Suppressor macrophage treated with lipopolysaccharide for 1 hour (primary cell): ENCODE measurements at places on chromosomes 5 and 9.

DNA sequence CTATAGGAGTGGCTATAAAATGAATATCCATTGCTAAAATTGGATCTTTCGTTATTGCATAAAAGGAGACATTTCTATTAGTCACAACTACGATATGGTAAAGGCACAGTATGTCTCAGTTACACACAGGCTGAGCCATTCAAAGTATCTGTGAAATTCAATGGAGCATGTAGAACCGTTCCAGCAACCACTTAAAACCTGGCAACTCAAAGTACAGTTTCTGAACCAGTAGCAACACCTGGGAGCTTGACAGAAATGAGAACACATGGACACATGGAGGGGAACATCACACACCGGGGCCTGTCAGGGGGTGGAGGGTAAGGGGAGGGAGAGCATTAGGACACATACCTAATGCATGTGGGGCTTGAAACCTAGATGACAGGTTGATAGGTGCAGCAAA lies 15.4 kb downstream of the POC5 start:
- DNase-seq = no peak

DNA sequence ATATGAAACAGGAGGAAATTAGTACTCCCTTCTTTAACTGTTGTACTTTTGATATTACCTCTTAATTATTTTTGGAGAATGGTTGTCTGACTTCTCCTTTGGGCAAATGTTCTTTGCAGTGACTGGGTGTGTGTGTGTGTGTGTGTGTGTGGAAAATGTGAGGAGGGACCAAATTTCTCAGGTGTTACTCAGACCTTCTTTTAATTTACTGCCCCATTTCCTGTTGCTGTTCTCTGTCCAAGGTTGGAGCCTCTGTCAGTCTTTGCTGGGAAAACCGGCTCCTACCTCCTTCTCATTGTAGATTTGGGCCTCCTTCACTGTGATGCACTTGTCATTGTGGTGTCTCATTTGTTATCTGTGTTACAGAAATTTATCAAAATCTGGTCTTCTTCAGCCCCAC lies 68.4 kb downstream of the PBX3 start:
- DNase-seq = no peak

- no peak for DNase-seq
Measured at GRCh38 chr5:115313632-115314031, 17.2 kb upstream of the CCDC112 start.

GRCh38 chr9:125343518-125344275 lies 82.1 kb downstream of the GAPVD1 start:
- DNase-seq = no peak

DNA sequence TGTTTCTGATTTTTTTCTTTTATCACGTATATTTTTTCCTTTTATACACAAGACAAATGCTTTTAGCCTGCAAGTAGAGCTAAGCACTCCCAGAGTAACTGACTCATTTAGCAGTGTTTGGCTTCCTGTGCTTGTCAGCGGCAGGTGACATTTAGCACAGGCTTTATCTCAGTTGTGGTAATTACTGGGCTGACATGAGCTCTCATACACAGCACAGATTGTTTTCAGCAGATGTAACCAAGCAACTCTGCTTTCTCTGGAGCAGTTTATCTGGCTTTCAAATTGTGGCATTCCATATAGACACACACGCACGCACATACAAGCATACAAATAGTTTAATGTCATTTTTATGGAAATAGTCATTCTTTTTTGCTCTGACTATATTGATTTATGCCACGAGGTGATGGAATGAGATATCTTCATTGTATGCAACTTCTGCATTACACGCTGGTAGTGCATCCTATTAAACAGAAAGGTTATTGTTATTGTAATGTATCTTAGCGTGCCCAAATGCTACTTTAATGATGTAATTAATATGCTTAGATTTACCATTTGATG lies 379.0 kb upstream of the GRAMD2B start:
- no peak for DNase-seq

GRCh38 chr9:73023025-73023541 lies 70.2 kb upstream of the ALDH1A1 start:
- DNase-seq = peak; percentile 82

- no peak for DNase-seq
Measured at GRCh38 chr9:124258607-124259157, 933 bp downstream of the NEK6 start.

GRCh38 chr5:138082033-138082432 lies 1.8 kb upstream of the WNT8A start:
- no peak for DNase-seq

DNA sequence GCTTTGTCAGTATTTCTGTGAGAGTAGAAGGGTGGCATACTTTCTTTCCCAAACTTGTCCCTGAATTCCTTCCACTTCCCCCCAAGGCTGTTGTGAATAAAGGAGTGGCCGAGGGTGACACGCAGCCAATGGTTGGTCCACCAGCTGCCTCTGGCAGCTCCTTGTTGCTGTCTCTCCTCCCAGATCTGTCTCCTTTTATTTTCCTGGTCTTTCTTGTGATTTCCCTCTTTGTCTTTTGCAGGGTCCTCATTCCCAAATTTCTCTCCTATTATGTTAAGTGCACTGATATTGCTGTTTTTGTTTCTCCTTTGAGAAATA lies 137.5 kb upstream of the HMHB1 start:
- DNase-seq = no peak

DNA sequence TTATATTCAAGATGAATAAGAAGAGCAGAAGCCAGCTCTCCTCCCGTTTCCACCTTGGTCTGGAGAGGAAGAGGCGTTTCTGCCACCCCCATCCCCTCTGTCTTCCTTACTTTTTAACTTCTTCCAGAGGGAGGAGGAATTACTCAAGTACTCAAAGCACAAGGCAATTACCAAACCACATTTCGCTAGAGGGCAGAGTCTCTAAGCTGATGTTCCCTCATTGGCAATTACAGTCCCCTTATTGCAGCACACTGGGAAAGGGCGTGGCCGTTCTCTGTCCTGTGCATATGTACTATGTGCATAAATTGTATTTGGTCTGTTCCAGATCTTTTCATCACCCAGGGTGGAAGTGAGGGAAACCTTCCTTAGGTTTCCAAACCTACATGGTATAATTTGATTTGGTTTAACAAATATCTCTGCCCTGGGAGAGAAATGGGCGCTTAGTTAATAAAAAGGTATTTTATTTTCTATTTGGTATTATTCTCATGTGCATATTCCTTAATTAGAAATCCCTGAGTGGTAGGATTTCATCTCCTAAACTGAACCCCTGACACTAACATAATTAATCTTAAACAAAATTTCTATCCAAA lies 29.8 kb upstream of the ALDOB start:
- DNase-seq = peak; percentile 61

- no peak for DNase-seq
Measured at GRCh38 chr5:54547711-54548250, 30.2 kb downstream of the SNX18 start.

DNA sequence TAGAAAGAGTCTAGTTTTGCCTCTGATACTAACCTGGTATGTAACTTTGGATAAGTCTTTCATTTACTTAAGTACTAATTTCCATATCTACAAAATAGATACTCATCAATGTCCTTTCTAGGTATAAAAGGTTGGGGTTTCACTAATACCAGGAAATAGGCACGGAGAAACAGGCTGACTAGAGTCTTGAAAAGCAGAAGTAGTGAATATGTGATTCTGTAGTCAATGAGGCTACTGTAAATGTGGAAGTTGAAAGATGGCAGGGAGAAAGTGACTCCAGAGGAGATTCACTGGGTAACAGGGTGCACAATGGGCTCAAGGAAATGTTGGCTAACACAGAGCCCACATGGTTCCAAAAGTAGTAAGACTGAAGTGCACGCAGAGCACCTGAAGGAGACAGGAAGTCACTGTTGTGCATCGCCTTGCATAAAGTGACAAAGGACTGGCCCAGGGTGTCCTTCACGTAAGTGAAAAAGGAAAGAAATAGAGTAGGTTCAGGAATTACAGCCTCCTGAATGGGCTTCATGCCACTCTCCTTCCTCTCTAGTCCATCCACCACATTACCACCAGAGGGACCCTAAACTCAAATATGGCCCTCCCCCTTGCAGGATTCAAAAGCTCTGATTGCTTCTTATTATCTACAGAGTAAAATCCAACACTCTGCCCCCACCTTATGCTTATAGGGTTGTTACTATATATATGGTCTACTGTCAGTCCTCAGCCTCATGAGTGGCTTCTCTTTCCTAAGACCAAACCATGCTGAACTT lies 288.0 kb upstream of the SMARCA2 start:
- no peak for DNase-seq

DNA sequence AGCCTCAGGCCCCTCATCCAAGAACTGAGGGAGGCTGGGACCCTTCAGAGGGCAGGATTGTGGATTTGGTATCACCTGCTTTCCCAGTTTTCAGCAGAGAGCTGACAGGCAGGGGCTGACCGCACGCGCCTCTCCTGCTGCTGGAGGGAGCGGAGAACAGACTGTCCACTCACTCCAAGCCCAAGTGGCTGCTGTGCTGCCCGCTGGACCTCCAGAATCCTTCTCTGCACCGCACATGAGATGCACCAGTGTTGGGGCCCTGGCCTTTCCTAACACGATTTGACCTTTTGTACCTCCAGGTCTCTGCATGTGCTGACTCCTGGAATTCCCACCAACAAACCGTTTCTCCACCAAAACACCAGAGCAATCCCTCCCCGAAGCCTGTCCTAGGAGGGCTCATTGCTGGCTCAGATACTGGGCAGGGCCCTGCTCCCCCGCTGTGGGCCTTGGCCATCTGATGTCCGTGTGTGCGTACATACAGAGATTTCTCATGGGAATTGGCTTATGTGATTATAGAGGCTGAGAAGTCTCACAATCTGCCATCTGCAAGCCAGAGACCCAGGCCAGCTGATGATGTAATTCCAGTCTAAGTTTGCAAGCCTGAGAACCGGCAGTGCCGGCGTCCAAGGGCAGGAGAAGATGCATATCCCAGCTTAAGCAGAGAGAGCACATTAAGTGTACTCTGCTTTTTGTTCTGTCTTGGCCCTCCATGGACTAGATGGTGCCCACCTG lies 141.7 kb downstream of the GADD45G start:
- DNase-seq = no peak

GRCh38 chr5:113809626-113810025 lies 296.1 kb downstream of the YTHDC2 start:
- no peak for DNase-seq

DNA sequence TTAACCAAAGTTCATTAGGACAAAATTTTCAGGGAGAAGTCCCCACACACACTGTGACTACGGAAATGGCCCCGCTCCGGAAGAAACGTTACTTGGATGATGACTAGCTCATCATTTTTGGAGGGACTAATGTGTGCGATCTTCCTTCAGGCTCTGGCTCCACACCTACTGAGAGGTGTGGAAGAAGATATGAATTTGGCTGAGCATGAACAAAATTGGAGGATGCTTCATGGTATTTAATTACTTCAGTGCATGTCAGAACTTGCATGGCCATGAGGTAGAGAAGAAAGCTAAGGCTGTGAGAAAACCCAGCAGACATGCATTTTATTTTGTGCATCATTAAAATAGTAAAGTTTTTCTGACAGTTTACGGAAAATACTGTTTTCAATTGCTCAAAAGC lies 202.1 kb upstream of the TLE4 start:
- DNase-seq = no peak

DNA sequence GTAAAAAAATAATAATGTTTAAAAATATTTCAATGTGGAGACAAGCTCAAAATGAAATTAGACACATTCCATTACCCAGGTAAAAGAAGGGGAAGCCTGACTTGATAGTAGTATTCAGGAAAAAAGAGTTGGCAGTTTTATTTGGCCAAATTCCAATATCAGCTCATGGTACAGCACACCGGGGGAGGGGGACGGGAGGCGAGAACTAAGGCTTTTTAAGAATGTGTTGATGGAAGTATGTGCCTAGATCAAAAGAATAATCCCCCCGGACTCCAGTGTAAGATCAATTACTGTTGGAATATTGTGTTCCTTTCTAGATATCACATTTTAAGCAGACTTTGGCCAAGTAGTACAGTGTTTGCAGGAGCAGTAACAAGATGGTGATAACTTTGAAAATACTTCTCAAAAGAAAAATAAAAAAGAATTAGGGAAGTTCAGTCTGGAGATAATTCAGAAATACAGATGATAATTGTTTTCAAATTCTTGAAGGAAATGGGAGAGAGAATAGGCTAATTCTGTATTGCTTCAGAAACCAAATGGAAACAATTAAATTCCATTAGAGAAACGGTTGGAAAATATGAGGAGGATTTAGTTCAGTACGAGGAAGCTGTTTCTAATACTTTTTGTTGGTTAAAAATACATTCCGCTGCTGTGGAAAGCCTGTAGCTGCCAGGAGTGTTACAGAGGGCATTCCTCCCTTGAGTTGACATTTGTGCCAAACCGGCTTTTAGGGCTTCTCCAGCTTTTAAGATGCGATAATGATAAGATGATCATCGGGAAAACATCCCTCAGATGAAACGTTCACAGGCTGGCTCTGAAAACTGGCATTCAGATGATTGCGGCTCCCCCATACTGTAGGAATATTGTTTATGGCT lies 98.1 kb upstream of the ERBIN start:
- DNase-seq = no peak

DNA sequence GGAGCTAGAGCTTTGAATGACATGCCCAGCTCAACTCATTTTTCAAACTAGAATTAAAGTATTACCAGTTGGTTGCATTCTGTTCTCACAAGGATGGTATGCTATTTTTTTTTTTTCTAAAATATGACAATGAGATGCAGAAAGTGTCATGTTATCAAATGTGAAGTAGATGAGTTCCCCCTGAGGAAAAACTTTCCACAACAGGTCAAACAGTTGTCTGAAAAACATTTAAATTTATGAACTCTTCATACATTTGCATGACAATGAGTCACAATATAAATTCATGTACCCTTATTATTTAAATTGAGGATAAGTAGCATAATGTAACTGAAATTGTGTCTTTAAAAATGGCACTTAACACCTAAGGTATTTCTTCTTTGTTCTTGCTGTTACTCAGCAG lies 1720.5 kb upstream of the NUDT12 start:
- DNase-seq = no peak

GRCh38 chr5:62312674-62313073 lies 6.7 kb downstream of the KIF2A start:
- no peak for DNase-seq

DNA sequence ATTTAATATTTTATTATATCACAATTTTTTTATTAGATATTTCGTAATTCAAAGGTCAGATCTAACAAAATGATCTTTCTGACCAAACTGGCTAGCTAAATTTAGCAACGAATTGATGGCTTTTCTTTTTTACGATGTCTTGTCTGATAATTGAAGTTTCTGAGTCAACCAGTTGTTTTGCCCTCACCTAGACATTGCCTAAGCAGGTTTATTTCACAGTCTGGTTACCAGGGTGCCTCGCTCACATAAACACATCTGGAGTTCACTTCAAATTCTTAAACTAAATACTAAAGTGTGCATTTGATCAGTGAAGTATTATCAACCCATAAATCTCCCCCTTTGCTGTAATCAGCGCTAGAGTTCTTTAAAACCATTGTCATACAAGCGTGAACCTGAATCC lies 448.3 kb downstream of the TLE4 start:
- DNase-seq = no peak

DNA sequence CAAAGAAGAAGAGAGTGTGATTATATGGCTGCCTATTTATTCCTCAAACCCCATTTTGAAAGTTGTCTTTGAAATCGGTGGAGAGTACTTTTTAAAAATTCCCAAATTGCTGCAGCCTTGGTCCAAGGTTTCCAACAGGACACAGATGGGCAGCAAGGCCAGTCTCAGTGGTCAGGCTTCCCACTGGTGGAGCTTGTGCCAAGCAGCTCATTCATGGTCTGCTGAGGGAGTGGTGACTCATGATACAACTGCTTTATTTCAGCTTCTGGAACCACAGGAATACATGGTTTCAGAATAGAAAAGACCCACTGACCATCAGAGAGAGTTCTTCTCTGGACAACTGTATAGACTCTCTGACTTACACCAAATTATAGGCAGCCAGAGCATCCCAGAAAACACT lies 673.1 kb upstream of the KLF4 start:
- peak; percentile 50 for DNase-seq
